ENCODE measurements at places on chromosomes 3 and 15.
A peak's percentile ranks its signal among the peaks of the same experiment; 100 is the strongest.

GRCh38 chr3:62859203-62859791, 15.9 kb downstream of the CADPS start:
- no peak for DNase-seq

DNA sequence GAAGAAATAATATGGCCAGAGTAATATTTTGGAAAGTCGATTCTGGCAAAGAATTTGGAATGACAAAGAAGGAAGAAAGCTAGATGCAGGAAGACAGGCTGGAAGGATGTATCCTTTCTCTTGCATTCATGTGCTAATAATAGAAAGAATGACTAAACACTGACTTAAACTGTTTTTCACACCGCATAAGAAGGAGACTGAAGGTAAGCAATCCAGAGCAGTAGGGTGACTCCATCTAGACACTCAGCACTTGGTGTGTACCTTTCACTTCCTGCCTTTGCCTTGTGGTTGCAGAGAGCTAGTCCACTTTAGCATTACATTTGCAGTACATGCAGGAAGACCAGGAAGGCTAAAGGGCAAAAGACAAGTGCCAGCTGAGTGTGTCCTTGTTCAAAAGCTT, 234.6 kb downstream of the RBMS3 start:
- no peak for DNase-seq

DNA sequence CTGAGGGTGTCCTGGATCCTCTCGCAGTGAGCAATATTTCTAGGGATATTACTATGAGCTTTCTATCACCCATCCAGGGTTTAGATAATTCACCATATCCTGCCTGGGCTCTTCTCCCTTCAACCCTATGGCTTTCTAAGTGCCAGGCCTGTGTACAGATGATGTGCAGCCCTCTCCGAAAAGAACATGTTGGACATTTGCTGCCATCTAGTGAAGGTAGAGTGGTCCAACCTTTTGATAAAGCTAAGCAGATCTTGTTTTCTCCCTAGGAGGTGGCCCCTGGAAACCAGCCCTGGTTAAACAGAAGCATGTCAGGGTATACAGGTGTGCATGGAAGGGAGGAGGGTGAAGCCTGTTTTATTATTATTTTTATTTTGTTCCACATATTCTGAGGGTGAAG, 27.9 kb upstream of the SCN10A start:
- no peak for DNase-seq

- no peak for DNase-seq
Observed at GRCh38 chr3:40044487-40044886, 235.1 kb downstream of the MYRIP start.

- DNase-seq, result no peak
Observed at GRCh38 chr15:26372706-26373105, 400.2 kb downstream of the GABRB3 start.

GRCh38 chr3:149472030-149472797, 2.3 kb upstream of the TM4SF4 start:
- no peak for DNase-seq

DNA sequence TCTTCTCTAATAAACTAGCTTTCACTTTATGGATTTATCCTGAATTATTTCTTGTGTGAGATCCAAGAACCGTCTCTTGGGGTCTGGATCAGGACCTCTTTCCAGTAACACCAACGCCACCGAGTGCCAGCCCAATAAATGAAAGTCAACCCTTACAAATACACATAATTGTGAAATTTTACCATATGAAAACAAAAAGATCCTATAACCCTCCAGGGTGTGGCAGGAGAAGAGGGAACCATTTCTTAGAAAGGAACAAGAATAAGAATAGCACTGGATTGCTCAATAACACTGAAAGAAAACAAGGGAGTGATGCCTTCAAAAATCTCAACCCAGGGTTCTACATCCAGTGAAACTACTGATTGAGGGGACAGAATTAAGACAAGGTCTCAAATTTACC, 51.6 kb upstream of the ACKR4 start:
- DNase-seq, result no peak

GRCh38 chr3:51682079-51682478, 11.0 kb downstream of the TEX264 start:
- peak; percentile 41 for DNase-seq

DNA sequence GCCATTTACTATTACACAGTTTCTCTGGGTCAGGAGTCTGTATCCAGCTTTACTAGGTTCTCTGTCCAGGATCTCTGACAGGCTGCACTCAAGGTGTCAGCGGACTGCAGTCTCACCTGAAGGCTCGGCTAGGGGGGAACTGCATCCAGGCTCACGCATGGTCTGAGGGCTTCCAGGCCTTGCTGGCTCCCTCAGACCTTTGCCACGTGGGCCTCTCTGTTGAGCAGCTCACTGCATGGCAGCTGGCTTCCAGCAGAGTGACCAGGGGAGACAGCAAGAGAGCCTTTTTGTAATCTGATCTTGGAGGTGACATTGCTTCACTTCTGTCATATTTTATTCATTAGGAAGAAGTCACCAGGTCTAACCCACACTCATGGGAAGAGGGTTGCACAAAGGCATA, 152.3 kb downstream of the CACNA2D3 start:
- DNase-seq, result no peak

- no peak for DNase-seq
Observed at GRCh38 chr3:141525814-141526213, 39.0 kb downstream of the RASA2 start.

DNA sequence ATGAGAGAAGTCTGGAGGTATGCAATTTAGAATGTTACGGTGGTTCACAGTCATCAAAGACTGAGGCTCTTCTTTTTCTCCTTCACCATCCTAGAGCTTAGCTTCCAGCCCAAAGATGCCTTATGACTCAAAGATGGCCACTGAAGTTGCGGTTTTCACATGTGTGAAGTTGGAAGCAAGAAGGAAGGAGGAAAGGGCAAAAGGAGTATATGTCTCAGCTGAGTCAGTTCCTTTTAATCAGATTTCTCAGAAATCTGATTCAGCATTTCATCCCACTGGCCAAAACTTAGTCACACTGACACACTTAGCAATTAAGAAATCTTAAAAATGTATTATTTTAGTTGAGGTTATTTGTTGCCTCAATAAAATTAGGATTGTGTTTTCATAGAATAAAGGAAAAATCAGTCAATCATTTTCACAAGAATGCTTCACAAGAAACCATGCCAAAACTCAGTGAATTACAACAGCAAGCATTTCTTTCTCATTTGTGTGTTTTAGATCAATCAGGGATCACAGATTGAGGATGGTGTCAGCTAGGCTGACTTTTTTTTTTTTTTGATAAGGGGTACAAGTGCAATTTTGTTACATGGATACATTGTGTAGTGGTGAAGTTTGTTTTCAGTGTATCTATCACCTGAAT, 211.1 kb upstream of the GADL1 start:
- no peak for DNase-seq

DNA sequence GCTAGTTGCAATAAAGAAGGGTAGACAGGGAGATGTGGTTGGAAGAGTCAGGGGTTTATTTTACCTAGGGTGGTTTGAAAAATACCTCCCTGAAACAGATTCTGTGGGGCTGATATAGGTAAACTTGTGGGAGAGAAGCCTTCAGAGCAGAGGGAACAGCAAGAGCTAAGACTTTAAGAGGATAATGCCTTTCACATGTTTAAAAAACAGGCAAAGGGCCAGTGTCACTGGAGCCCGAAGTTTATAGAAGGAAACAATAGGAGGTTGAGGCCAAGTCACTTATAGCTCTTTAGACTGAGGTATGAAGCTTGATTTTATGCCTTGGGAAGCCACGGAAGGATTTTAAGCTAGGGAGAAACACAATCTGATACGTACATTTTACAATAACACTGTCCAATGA, 448.7 kb downstream of the TAFA4 start:
- DNase-seq, result no peak

DNA sequence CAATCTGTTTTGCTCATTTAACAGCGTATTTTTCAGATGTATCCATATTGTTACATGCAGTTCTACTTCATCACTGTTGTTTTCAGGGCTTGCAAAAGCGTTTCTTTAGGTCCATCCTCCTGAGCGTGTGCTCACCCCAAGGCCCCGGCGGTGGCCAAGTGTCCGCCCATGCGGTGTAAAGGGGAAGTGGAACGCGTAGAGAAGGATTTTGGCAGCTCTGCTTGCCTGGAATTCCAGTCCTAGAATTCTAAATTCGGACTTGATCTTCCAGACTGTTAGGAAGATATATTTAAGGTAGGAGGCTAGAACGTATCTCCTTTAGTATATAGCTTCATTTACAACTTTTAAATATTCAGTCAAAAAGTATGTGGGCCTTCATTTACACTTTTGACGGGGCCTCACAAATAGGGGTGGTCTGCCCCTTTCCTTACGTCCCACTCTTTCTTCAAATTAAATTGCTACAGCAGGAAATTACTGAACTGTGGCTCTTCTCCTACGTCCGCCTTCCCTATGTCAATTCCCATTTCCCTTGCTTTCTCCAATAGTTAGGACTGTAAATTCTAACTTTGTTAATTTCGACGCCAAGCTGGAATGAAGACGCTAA, 609 bp upstream of the TBC1D23 start:
- DNase-seq, result no peak

GRCh38 chr15:89472785-89473256, 23.6 kb downstream of the RHCG start:
- DNase-seq, result peak; percentile 34

GRCh38 chr3:9955067-9955502, 2.9 kb upstream of the PRRT3 start:
- no peak for DNase-seq

DNA sequence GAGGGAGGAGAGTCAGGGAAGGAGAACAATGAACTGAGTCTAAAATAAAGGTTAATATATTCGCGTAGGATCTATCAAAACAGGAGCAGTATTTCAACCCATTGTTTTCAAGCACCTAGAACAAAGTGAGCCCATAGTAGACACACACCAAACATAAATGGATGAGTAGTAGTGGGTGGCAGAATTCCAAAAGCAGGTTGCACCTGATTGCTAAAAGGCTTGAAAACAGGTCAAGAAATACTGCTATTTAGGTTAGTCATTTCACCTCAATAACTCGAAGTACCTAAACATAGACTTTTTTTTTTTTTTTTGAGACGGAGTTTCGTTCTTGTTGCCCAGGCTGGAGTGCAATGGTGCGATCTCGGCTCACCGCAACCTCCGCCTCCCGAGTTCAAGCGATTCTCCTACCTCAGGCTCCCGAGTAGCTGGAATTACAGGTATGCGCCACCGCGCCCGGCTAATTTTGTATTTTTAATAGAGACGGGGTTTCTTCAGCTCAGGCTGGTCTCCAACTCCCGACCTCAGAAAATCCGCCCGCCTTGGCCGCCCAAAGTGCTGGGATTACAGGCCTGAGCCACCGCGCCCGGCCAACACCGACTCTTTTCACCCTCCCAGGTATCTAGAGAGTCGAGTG, 855 bp upstream of the ABHD5 start:
- DNase-seq, result no peak

- DNase-seq, result no peak
Observed at GRCh38 chr3:47293822-47294221, 11.1 kb downstream of the KLHL18 start.

- no peak for DNase-seq
Observed at GRCh38 chr3:55538158-55538557, 51.1 kb upstream of the WNT5A start.

- no peak for DNase-seq
Observed at GRCh38 chr15:33159726-33160453, 34.6 kb downstream of the FMN1 start.

DNA sequence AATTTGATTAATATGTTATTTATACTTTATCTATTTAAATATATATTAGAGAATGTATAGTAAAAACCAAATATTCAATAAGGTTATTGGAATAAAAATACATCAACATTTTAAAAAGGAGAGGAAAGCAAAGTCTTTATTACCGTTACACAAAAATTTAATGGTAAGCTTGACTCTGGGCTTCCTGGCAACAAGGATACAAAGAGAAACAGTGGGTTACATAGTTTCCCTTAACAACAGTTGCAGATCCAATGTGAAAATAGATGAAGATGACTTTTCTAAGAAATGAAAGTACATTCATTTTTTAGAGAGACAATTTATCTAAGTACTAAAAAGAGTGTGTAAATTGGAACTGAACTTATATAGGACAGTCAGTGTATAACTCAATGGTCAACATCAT, 6.0 kb upstream of the PHLDB2 start:
- no peak for DNase-seq

- no peak for DNase-seq
Observed at GRCh38 chr3:38564631-38565338, 68.6 kb downstream of the EXOG start.

DNA sequence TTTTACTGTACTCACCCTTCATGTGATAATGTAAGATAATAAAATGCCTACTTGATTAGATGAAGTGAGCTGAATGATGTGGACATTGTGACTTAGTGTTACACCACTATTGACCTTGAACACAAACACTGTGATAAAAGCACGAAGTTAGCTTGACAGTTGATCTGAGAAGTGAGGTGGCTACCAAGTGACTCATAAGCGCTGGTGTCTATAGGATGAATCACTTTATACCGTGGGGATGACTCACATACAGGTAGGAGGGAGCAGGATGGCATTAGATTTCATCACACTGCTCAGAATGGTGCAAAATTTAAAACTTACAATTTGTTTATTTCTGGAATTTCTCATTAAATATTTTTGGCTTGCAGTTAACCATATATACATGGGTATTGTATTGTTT, 174.7 kb upstream of the CNTN3 start:
- no peak for DNase-seq

- no peak for DNase-seq
Observed at GRCh38 chr3:105865867-105866350, 2.9 kb downstream of the CBLB start.

DNA sequence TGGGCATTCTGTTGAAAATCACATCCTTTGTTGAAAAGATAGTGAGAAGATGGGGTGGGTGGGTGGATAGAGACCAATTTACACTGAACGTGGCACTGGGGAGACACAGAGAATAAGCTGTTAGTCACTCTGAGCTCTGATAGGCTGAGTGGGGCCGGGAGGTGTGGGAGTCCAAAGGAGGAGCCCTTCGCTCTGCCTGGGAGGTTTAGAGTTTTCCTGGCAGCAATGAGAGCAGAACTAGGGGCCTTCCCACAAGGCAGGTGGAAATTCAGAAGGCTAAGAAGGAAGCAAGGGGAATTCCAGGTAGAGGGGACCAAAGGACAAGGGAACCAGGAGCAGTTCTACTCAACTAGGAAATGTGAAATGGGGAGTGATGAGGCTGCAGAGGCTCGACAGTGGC, 272.7 kb downstream of the RPLP1 start:
- no peak for DNase-seq

GRCh38 chr15:68228143-68228970, 1.2 kb downstream of the CLN6 start:
- DNase-seq, result no peak

GRCh38 chr15:24659622-24660021, 16.0 kb upstream of the NPAP1 start:
- no peak for DNase-seq

DNA sequence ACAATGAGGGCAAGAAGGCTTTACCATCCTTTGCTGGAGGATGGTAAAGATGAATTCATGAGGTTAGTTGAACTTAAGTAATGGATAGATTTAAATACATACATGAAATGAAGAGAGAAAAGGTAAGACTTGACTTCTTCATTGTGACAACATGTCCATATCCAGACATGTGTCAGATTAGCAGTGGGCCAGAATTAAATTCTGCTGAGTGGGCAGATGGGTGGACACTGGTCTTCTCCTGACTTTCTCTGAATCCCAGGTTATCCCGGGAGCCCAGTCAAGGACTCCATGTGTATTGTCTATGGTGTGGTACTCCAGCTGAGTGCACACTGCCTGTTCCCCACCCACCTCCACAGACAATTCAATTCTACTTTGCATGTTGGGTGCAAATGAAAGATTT, 603.1 kb downstream of the NLGN1 start:
- DNase-seq, result no peak
